Effector CD8-positive, alpha-beta T cell (primary cell): ENCODE measurements at places on chromosomes 2 and 18.

GRCh38 chr2:118838741-118839455, 8.6 kb downstream of the EN1 start:
- DNase-seq = no peak

GRCh38 chr18:37270038-37270665, 295.4 kb downstream of the CELF4 start:
- DNase-seq = no peak

DNA sequence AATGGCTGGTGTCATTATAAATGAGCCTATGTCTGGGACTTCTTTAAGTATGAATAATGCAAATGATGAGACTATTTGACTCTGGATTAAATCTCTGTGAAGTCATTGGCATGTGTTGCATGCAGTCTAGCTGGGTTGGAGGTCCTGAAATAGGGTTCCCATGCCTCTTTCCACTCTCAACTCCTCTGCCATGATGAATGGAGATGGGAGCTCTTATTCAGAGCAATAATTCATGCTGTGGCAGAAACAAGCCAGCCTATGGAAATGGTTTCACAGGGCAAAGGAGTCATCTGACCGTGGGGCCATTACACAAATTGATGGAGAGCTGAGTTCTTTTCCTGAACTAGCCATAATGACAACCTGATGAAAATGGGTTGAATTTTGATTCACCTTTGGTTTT, 15.5 kb upstream of the CCDC195 start:
- DNase-seq = no peak

DNA sequence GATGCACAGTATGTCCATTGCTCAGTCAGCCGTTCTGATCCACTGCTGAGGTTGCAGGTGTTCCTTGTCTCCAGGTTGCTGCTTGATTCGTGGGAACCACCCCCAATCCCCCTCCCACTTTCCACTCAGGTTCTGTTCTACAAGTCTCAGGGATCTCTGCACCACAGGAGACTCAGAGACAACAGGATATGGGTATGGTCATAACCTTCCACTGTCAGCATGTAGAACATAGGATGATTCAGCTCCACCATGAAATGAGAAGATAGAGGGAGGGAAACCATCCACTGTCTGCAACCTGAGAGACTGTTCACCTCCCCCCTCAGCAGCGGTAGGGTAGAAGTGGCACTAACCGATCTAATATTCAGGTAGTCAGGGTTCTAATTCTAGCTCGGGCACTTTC, 19.0 kb upstream of the KLF7 start:
- no peak for DNase-seq

DNA sequence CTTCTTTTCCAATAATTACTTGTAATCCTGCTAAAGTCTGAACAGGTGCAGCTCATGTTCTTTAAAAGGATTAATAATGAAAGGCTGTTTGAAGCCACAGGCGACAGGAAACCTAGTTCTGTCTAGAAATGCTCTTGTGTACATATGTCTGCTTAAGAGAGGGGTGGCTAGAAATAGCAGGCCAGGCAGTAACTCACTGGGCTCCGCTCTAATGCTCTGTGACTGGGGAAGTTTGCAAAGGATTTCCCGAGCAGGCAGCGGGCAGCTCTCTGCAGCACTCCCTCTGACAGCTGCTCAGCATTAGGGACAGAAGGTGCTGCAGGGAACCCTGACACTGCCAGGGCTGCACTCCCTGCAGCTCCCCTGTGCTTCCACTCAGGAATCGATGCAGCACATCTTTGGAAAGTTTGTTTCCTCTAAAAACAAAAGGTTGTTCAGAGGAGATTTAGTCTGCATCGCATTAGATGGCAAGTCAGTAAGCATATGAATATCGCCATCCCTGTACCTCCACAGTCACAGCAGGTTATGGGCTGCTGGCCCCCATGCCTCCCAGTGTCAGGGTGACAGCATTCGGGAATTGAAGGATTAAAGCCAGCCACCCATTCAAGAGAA, 33.1 kb upstream of the TTC39C start:
- no peak for DNase-seq

- DNase-seq = no peak
Measured at GRCh38 chr2:207357216-207357615, 172.5 kb upstream of the CREB1 start.

GRCh38 chr2:37623971-37624900, 47.2 kb downstream of the CDC42EP3 start:
- DNase-seq = no peak

DNA sequence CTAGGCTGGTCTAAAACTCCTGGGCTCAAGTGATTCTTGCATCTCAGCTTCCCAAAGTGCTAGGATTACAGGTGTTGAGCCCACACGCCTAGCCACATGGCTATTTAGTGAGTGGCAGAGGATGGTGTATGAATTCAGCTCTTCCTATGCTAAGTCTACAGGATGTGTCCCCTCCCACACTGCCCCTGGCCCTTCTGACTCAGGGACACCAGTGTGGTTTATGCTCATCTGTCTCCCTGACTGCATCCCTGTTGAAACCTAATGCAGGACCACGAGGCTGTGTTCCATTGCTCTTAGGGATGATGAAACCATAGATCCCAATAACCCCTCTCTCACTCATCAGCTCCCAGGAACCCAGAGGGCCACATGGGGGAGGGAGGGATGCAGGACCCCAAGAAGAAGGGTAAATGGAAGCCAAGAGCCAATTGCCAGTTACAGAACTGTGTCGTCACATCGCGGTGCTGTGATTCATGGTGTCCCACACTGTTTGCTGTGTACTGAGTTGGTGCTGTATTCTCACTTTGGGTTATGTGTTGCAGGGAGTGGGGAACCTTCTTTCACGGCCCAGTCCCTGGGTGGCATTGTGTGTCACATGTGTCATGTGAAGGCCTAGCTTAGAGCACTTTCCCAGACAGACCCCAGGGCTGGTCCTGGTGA, 102.9 kb upstream of the HAAO start:
- no peak for DNase-seq

- no peak for DNase-seq
Measured at GRCh38 chr18:3892152-3892551, 442.2 kb downstream of the TGIF1 start.

GRCh38 chr2:156005999-156006712, 326.4 kb downstream of the NR4A2 start:
- DNase-seq = no peak

GRCh38 chr18:25350489-25351251, 1.3 kb downstream of the ZNF521 start:
- no peak for DNase-seq

DNA sequence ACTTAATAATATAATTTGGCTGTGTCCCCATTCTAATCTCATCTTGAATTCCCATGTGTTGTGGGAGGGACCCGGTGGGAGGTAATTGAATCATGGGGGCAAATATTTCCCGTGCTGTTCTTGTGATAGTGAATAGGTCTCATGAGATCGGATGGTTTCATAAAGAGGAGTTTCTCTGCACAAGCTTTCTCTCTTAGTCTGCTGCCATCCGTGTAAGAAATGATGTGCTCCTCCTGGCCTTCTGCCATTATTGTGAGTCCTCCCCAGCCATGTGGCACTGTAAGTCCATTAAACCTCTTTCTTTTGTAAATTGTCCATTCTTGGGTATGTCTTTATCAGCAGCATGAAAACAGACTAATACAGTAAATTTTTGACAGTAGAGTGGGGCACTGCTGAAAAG, 102.5 kb upstream of the LTBP1 start:
- no peak for DNase-seq

GRCh38 chr2:132604561-132604960, 65.4 kb downstream of the LYPD1 start:
- DNase-seq = no peak

GRCh38 chr2:9981655-9982054, 30.2 kb downstream of the GRHL1 start:
- no peak for DNase-seq

- no peak for DNase-seq
Measured at GRCh38 chr18:24553571-24554285, 93.3 kb downstream of the HRH4 start.

GRCh38 chr2:156189584-156189983, 142.9 kb downstream of the NR4A2 start:
- no peak for DNase-seq

DNA sequence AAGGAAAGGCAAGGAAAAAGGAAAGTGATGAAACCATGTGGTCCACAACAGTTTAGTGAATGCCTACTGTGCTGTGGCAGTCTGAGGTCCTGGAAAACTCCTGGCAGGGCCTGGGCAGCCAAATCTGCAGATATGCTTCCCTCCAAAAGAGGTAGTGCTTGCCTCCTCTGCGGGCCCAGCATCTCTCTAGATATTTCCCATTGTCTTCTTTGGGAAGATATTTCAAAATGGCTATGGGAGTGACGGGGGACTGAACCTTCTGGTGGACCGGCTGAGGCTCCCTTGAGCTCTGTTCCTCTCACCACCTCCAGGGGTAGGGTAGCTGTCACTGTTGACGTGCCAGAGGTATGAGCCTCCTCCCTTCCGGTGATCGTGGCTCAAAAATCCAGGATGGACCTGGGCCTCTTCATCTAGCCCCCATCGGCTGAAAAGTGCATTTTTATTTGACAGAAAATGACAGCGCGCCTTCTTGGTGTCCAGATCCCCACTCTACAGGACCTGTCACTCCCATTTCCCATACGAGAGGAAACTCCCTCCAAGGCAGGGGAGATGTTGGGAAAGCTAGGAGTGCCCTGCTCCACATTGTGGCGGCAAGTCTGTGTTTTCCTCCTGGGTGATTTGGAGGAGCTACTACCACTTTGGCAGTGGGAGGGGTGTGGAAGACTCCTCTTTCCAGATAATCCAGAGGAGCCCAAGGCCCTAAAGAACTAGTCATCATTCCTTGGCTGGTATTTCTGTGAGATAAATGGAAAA, 9.4 kb upstream of the PAX3 start:
- no peak for DNase-seq

GRCh38 chr2:111919794-111920608, 21.6 kb downstream of the MERTK start:
- DNase-seq = no peak

DNA sequence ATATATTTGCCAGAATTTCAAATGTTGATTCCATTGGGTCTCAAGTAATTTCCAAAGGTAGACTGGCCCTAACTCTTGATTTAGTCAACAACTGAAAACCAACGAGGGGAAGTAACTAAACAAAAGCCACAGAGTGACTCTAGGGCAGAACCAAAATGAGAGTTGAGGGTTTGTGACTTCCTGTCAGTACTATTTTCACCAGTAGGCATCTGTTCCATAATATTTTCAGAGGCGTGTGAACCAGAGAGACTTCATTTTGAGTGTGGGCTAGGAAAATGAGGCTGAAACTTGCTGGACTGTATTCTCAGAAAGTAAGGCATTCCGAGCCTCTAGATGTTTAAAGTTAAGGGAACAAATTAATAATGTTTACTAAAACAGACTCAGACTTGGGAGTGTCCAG, 70.6 kb downstream of the GDF7 start:
- DNase-seq = no peak

- DNase-seq = no peak
Measured at GRCh38 chr2:195057001-195057400, 600.0 kb upstream of the SLC39A10 start.

GRCh38 chr2:55364189-55365055, 55.2 kb downstream of the CCDC88A start:
- DNase-seq = no peak

DNA sequence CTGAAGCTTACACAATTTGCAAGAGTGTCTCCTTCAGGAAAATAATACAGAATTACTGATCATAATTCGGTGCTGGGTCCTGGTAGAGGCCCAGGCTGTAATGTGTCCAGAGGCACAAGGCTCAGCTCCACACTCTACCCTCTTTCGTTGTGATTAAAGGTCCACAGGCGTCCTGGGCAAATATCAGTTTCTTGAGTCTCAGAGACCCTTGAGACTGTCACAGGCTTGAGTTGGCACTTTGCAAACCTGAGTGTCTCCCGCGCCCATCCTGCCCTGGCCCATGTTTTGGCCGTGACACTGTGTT, 46.9 kb upstream of the SMAD7 start:
- no peak for DNase-seq

DNA sequence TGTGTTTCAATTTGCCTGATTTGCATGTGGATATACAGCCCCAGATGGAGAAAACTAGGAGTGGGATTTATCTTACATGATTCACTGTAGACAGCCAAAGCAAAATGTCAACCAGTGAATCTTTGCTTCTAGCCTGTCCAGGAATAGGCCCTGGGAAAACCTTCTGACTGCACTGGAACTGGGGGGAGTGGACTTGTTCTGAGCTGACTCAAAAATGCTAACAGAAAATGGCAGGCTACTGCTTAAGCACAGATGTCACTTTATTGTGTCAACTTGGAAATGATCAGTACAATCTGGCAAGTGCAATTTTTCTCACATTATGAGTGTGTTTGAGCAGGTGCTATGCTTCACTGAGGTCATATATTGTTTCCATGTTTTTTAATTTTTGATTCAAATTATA, 593.7 kb downstream of the NRXN1 start:
- no peak for DNase-seq

- no peak for DNase-seq
Measured at GRCh38 chr2:56167616-56168562, 15.9 kb upstream of the CCDC85A start.

DNA sequence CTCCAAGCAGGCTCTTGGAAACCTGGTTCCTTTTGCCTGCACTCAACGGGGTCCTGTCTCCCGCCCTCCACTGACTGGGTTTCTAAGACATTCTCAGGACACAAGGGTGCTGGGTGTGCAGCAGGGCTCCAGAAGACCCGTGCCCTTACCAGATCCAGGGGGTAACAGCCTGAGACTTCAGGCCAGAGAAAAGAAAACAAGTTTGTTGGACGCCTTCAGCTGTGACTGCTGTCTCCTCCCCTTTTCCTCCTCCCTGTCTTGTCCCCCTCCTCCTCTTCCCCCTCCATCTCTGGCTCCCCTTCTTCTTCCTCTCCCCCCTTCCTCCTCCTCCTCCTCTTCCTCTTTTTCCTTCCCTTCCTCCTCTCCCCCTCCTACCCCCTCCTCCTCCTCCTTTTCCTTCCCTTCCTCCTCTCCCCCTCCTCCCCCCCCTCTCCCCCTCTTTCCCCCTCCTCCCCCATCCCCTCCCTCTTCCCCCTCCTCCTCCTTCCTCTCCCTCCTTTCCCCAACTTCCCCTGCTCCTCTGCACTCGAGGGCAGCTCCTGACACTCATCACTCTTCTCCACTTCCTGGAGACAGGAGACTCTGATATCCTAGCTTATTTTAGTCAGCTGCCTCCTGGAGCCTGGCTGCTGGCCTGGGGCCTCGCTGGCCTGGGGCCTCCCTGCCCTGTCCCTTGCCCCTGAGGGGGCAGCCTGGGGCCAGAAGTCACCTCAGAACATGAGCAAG, 12.4 kb downstream of the ADRA2B start:
- DNase-seq = no peak

DNA sequence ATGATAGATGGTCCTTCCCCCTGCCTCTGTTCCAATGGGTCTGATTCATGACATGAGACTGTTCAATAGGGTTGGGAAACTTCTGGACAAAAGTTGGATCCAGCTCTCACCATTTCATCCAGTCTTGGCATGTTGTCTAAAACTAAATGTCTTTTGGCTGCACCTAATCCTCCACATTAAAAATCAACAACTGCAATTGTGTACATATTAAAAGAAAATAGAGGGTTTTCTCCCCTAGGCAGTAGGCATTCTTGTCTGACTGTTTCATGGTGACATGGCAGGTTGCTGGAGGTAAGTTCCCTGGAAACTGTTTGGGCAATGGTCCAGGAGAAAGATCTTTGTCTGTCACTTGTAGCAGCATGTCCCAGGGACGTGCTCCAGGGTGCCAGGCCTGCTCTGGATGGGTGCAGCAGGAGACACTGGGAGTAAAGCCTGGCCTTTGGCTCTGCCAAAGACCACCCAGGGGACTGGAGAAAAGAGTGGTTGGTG, 135.8 kb downstream of the TCF4 start:
- DNase-seq = no peak
